ENCODE measurements at places on chromosomes 5 and 9.

DNA sequence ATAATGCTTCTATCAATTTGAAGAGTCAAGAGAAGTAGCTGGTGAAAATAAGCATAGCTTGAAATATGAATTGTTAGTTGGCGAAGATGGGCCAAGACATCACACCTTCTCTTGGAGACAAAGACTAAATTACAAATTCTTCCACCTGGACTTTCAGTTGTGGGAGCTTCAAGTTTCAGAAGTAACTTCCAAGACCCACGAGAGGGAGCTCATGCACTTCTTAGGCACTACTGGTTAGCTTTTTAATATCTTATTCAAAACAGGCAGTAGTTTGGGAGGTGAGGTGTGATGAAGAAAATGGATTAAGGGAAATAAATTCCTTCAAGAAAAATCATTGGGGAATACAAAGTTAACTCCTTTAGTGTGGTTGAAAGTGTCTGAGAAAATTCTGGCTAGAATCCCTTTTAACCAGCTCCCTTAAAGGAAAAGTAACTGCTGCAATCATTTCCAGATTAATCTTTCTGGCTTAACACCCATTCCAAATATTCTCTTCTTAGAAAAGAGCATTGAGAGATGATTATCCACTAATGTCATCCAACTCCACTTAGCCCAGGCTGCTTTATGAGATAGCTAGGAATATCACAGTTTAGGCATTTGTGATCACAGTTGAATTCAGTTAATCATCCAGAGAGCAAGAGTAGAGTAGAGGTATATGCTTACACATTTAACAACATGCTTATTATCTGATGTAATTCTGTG lies 139.5 kb upstream of the DMRTA1 start:
- DNase-seq: peak; percentile 4

- DNase-seq: no peak
These were observed 7.5 kb upstream of the CCDC180 start for GRCh38 chr9:97299809-97300414.

DNA sequence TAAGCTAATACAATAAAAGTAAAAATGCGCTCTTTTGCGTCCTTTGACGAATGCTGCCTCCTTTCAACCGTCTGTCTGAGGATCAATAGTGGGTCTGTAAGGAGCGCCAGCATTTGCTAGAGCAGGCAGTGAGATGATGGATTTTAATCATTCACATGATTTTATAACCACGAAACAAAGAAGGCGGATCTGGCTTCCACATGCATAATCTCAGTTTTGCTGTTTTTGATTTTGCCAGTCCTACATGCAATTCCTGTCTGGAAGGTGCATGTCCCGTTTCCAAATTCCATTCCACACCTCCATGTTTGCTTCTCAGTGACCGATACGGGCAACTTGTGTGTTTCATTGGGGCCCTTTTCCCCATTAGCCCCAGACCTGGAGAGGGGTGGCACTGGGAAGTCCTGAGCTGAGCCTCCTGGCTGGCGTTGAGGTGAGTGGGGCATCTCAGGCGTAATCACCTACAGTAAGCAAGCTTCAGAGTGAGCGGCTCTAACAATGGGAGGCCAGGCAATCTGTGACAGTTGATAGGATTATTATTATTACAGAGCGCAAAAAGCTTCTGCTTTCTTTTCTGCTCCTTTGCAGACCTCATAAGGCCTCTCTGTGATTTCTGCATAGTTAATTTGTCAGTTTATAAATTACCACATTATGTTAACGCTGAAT lies 405.4 kb downstream of the ZSWIM6 start:
- DNase-seq: no peak

GRCh38 chr5:142495531-142495930 lies 170.7 kb upstream of the SPRY4 start:
- no peak for DNase-seq

GRCh38 chr5:122076669-122077365 lies 1.2 kb downstream of the LOX start:
- DNase-seq: no peak

GRCh38 chr5:1065891-1066650 lies 45.8 kb downstream of the SLC12A7 start:
- no peak for DNase-seq

- DNase-seq: no peak
These were observed 238.1 kb downstream of the ACTL7B start for GRCh38 chr9:108617676-108618075.

GRCh38 chr5:121969660-121970295 lies 8.0 kb downstream of the SRFBP1 start:
- DNase-seq: no peak

DNA sequence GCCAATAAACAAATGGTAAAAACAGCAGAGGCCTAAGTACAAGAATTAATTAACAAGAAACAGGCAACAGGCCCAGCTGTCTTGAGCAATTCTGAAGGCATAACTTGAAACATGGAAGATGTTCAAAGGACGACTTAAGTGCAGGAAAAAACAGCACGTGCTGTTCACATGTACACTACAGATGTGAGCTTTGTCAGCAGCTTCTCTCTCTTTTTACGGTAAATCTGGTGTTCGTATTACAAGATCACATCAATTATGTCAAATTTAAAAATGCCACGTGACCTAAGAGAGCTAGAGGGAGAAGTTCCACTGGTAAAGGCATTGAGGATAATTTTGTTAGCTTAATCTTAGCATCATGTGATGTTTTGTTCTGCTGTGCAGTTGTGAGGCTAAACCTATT lies 281.1 kb downstream of the PSAT1 start:
- no peak for DNase-seq

Data from CD4-positive, alpha-beta T cell treated with Interleukin-4 for 4 hours (primary cell).